Skeletal muscle tissue (tissue), 5 donors: ENCODE measurements at places on chromosomes 12 and 14. TPM values are rescaled to one million over a fixed set of nuclear protein-coding genes. Genes with fewer than 3 reads are reported as not detected.

Gene KRT83
- total RNA-seq: not detected

Gene OLR1
- total RNA-seq: not detected

Gene NRL
- 2.1 TPM for total RNA-seq

Gene B4GALNT1
- 3.1 TPM for total RNA-seq

Gene SMCO2
- total RNA-seq: not detected
